K562 (cell line): ENCODE measurements at places on chromosomes 5 and 9. TPM values are rescaled to one million over a fixed set of nuclear protein-coding genes. Genes with fewer than 3 reads are reported as not detected.
A peak's percentile ranks its signal among the peaks of the same experiment; 100 is the strongest.

DNA sequence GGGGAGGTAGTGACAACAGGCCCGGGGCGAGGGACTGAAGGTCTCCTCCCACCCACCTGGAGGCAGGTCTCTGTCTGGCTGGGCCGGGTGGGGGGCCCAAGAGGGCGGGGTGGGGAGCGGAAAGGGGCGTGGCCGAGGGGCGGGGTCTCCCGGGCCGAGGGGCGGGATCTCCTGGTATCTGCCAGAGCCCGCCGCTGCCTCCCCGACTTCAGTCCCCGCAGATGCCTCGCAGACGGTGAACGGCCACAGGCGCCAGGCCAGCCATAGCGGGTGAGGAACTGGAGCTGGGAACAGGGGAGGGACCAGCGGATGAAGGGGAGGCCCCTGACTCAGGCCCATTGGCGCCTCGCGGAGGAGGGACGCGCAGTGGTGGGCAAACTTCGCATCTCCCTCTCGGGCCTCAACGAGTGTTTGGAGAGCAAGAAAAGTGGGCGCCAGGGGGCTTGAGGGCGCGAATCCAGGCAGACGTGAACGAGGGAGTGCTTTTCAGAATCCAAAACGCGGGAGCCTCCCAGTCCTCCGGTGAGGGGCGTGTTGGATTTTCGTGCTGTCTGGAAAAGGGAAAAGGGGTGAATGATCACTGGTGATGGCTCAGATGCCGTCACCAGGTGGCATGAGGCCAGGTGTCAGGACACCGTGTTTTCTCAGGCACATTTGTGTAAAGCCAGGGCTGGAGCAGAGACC, at the start of gene ADGRD2:
ADGRD2 (plus strand) TSS at position 211 of the 684 bp plus-strand sequence. CDS start 1,216 bp downstream, outside the sequence.
- peak; percentile 91 for DNase-seq

- DNase-seq: no peak
These were observed 21.3 kb upstream of the MEGF9 start for GRCh38 chr9:120735415-120736126.

- no peak for DNase-seq
These were observed 1.7 kb downstream of the FREM1 start for GRCh38 chr9:14908295-14909180.

DNA sequence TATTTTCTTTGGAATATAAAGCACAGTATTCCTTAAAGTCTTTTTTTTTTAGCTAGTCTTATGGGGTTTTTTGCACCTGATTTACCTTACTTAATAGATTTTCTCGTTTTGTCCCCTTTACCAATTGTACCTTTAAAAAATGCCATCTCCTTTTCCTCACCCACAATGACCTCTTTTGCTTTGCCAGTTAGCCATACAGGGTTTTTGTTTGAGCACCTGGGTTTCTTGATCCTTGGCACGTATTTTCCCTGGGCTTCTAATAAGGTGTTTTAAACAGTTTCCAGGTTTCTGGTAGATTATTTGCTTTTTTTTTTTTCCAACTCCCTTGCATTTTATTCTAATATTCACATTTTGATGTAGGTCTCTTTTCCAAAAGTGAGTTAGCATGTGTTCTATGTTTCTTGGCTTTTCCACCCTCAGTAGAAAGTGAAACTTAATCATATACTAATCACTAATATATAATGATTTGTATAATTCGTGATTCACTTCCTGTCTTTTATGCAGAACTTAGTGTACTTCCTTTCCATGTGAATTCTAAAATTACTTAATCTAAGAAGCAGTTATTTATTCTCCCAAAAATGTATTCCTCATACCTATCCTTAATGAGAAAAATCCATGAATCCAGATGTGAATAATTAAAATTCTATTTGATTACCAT, 673.9 kb upstream of the RGMB start:
- no peak for DNase-seq

MAP3K1 gene
- 4.7 and 4.9 TPM in 2 replicates for polyA plus RNA-seq

COL27A1 gene
- polyA plus RNA-seq: 0.07 TPM in 1 of 2 replicates, not detected in the other

GRCh38 chr9:68941780-68942459, 72.0 kb downstream of the PRKACG start:
- DNase-seq: no peak

- no peak for DNase-seq
These were observed 174.1 kb upstream of the NR4A3 start for GRCh38 chr9:99647604-99648003.
